Adrenal gland (tissue), 19 donors: ENCODE measurements at places on chromosomes 12 and 14. TPM values are rescaled to one million over a fixed set of nuclear protein-coding genes. Genes with fewer than 3 reads are reported as not detected.

DNA sequence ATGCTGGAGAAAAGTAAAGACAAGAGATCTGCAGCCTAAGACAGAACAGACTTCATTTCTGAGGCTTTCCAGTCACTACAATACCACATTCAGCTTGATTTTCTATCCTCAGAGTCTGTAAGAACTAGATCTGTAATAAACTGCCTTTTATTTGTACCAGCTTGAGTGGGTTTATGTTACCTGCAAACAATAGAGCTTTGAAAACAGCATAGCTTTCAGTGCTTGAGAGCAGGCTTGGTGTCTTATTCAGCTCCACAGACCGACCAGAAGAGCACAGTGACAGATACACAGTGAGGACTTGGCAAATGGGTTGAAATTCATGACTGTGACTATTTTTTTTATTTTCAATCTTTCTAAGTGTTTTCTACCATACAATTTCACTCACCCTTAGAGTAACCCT lies 207.8 kb upstream of the OTX2 start:
- no peak overlapping the region for H3K27ac ChIP-seq
- H3K27me3 ChIP-seq, result no peaks in the 10 kb centered on the region
- DNase-seq, result no peak
- H3K4me1 ChIP-seq, result no peaks in the 10 kb centered on the region

DNA sequence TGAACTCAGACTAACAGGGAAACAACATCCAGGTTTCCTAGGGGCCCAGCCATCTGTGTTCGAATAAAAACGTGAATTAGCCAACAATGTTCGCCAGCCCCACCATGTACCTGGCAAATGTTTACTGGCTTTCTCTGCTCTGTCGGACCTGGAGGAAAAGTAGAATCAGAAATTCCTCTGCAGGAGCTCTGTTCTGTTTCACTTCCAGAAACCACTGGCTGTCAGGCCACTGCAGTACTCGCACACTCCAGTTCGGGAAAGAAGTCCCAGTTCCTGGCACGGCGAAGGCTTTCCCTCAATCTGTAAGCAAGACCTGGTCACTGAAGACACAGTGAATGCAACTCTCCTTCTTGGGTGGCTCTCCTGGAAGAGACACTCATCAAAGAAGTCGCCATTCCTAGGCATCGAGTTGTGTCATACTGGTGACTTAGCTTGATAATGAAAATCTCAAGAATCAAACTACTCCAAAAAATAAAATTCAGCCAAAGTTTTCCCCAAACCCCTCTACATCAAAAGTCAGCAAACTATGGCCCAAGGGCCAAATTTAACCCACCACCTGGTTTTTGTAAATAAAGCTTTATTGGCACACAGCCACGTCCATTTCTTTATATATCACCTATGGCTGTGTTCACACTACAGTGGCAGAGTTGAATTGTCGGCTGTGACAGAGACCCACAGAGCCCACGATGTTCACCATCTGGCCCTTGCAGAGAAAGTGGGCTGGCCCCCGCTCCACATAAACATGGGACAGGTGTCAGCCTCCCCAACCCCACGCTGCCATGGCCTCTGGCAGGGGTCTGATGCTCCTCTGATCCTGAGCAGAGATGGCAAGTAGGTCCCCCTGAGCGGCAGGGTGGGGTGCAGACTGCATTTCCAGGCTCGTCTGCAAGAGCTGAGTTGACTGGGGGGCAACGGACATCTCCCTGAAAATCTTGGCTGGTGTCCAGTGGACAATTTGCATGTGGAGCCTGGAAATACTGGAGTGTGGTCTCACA lies 189.2 kb upstream of the DIO3 start:
- H3K36me3 ChIP-seq, result no peaks in the 10 kb centered on the region
- no peaks in the 10 kb centered on the region for H3K4me1 ChIP-seq
- no peak overlapping the region for H3K4me3 ChIP-seq
- no peak for DNase-seq

- H3K4me1 ChIP-seq, result no peaks in the 10 kb centered on the region
- no peak for DNase-seq
- H3K27me3 ChIP-seq, result no peaks in the 10 kb centered on the region
Observed at GRCh38 chr12:14322403-14322802, 43.1 kb upstream of the ATF7IP start.

GRCh38 chr14:89616852-89617341 lies 199.9 kb upstream of the FOXN3 start:
- H3K27me3 ChIP-seq, result no peaks in the 10 kb centered on the region
- no peak for DNase-seq
- peaks cover 42% of the 10 kb centered on the region for H3K4me1 ChIP-seq
- no peak overlapping the region for H3K4me3 ChIP-seq
- H3K27ac ChIP-seq, result no peak overlapping the region

DNA sequence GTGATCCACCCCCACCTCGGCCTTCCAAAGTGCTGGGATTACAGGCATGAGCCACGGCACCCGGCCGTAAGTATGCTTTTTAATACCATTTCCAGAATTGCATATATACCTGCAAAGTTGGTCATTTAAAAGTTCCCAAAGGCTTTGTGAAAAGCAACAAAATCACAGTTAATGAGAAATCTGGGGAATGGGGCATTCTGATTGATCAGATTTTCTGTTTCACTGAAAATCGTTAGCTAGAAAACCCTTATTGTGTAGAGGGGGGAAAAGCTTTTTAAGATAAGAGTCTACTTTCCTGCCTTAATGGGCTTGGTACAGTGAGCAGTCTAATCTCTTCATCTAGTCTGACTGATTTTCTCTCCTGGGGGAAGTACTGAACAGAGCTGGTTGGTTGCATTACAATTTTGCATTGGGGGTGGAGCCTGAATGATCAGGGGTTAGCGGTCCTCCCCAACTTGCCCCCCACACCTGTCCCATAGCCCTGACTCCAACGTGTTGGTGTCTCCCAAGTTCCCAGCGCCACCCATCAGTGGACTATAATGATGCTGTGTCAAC lies 23.8 kb downstream of the IL31 start:
- H3K27ac ChIP-seq, result no peak overlapping the region
- no peak for DNase-seq
- H3K36me3 ChIP-seq, result no peaks in the 10 kb centered on the region
- no peaks in the 10 kb centered on the region for H3K27me3 ChIP-seq

EIF2S3B gene
- 0.56 TPM for polyA plus RNA-seq

DNA sequence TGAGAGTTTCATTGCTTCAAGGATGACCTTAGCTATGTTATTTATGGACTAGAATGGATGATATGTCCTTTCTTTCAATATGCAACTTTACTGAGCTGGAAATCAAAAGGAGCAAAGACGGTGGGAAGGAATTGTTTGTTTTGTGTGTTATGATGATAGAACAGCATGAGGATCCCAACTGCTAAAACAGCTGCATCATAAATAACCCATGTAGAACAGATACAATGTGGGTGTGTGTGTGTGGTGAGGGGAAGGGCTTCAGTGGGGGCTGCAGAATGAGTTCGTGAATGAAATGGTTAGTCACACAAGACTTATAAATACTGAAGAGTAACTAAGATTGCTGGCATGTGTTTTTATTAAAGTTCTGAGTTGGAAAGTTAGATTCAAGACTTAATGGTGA lies 80.1 kb downstream of the DACT1 start:
- H3K36me3 ChIP-seq, result no peaks in the 10 kb centered on the region
- H3K4me3 ChIP-seq, result no peak overlapping the region
- no peak overlapping the region for H3K27ac ChIP-seq
- no peaks in the 10 kb centered on the region for H3K4me1 ChIP-seq
- no peak for DNase-seq
- H3K27me3 ChIP-seq, result no peaks in the 10 kb centered on the region

MYL2 gene
- polyA plus RNA-seq, result not detected

NGB gene
- 15.4 TPM for polyA plus RNA-seq

DNA sequence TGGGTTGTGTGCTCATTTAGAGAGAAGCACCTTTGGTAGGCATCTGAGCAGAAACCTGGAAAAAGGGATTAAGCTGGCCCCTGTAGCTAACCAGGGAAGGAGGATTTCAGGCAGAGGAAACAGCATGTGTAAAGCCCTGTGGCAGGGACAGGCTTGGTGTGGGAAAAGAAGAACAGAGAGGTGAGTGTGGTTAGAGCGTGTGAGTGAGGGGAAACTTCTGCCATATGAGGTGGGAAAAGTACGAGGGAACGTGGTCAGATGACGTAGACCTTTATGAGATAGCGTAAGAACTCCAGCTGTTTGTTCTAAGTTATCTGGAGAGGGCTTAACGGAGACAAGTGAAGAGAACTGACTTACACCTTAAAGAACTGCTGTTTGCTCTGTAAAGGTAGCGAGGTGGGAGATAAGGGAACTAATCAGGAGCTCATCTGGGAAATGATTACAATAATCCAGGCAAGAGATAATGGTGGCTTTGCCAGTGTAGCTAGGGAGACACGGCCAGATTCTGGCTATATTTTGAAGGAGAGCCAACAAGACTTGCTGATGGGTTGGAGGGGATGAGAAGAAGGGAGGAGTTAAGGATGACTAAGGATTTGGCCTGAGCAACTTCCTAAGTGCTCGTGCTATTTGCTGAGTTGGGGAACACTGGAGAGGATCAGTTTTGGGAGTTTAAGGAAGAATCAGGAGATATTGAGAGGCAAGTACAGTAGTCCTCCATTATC lies 234.0 kb downstream of the ETNK1 start:
- H3K36me3 ChIP-seq, result no peaks in the 10 kb centered on the region
- no peak for DNase-seq
- no peaks in the 10 kb centered on the region for H3K27me3 ChIP-seq
- no peaks in the 10 kb centered on the region for H3K4me1 ChIP-seq

- H3K27me3 ChIP-seq, result no peaks in the 10 kb centered on the region
- H3K4me3 ChIP-seq, result no peak overlapping the region
- no peak overlapping the region for H3K27ac ChIP-seq
- no peak for DNase-seq
- no peaks in the 10 kb centered on the region for H3K36me3 ChIP-seq
Observed at GRCh38 chr12:48037267-48037915, 33.1 kb upstream of the COL2A1 start.

GRCh38 chr12:23262670-23263069 lies 637.7 kb downstream of the ETNK1 start:
- no peak overlapping the region for H3K27ac ChIP-seq
- H3K4me3 ChIP-seq, result no peak overlapping the region
- no peak for DNase-seq
- H3K36me3 ChIP-seq, result no peaks in the 10 kb centered on the region

GRCh38 chr14:39102265-39102968 lies 618 bp downstream of the SEC23A start:
- no peaks in the 10 kb centered on the region for H3K27me3 ChIP-seq
- H3K4me1 ChIP-seq, result peaks cover 10% of the 10 kb centered on the region
- H3K36me3 ChIP-seq, result no peaks in the 10 kb centered on the region
- peak overlapping the region; percentile 96 for H3K27ac ChIP-seq
- no peak for DNase-seq

DNA sequence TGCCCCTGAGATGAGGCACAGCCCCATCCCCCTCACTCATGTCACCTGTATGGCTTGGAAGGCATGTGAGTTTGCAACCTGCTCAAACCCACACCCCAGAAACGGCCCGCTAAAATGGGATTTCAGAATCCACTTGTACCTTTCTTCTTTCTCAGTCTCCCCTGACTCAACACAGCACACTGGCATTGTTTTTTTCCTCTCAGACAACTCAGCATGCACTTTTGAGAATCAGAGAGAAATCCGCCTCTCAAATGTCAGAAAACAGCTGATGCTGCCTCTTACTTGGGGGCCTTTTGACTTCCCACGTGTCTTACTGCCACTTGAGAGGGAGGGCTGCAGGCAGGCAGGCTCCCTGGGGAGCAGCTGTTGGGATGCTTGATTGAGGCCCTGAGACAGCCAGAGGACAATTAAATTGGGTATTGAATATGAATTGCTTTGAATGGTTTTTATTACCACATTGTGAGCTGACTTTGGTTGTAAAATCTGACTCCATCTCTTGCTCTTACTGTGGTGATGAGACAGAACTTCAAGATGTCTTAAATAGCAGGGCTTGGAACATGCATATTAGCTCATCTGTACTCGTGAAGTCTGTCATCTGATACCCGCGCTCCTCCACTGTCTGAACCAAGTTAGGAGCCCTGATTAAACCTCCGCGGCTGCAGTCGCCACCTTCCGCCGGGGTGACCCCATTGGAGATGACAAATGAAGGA lies 96.6 kb downstream of the APAF1 start:
- no peak for DNase-seq
- H3K4me1 ChIP-seq, result no peaks in the 10 kb centered on the region
- H3K27me3 ChIP-seq, result no peaks in the 10 kb centered on the region
- no peak overlapping the region for H3K4me3 ChIP-seq

SMIM10L1 gene
- 35.4 TPM for polyA plus RNA-seq

GRCh38 chr12:2879853-2880252 lies 2.8 kb downstream of the RHNO1 start:
- H3K4me3 ChIP-seq, result no peak overlapping the region
- DNase-seq, result no peak
- H3K4me1 ChIP-seq, result peaks cover 14% of the 10 kb centered on the region
- peaks cover 8% of the 10 kb centered on the region for H3K36me3 ChIP-seq
- no peak overlapping the region for H3K27ac ChIP-seq

TMEM120B gene
- 7.7 TPM for polyA plus RNA-seq

DNA sequence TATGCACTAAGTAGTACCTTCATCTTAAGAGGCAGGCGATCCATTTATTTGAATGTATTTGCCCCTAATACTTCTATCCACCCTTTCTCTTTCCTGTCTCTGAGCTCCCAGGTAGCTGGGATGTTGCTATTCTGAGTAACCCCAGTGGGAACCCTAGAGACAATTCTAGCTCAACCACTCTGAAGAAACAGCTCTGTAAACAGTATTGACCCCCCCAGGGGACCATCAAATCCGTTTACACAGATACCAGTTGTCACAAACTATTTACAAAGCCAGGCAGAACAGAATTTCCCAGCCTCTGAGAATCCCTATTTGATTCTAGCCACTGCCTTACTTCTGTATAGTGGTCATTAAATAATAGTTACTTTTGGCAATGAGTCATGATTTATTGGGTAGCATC lies 64.9 kb downstream of the MIPOL1 start:
- H3K27ac ChIP-seq, result no peak overlapping the region
- no peaks in the 10 kb centered on the region for H3K36me3 ChIP-seq

- H3K27ac ChIP-seq, result no peak overlapping the region
- H3K4me3 ChIP-seq, result no peak overlapping the region
- H3K4me1 ChIP-seq, result no peaks in the 10 kb centered on the region
- H3K27me3 ChIP-seq, result no peaks in the 10 kb centered on the region
- H3K36me3 ChIP-seq, result no peaks in the 10 kb centered on the region
Observed at GRCh38 chr14:92203116-92203515, 81.3 kb downstream of the CPSF2 start.

P2RX7 gene
- 10.5 TPM for polyA plus RNA-seq

OTX2 gene
- polyA plus RNA-seq, result not detected

DNA sequence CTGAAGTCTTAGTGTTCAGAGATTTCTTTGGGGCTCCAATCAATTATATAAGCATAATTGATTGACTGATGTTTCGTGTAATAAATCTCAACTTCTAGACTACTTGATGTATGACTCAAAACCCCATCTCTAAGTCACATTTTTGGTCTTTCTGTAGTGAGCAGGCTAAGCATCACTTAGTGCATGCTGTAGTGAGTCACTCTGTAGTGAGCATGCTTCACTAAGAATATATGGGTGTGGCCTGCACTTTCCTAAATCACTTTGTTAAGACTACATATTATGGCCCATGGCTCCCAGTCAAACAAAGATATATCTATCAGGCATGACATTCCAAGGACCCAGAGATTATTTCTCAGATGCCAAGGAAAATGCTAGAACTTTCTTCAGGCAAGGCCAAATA lies 909.4 kb upstream of the LRFN5 start:
- no peak overlapping the region for H3K27ac ChIP-seq
- H3K4me1 ChIP-seq, result no peaks in the 10 kb centered on the region
- no peak for DNase-seq
- no peaks in the 10 kb centered on the region for H3K36me3 ChIP-seq
- no peak overlapping the region for H3K4me3 ChIP-seq

- peak overlapping the region; percentile 10 for H3K27ac ChIP-seq
- H3K27me3 ChIP-seq, result no peaks in the 10 kb centered on the region
- no peaks in the 10 kb centered on the region for H3K36me3 ChIP-seq
- no peak overlapping the region for H3K4me3 ChIP-seq
Observed at GRCh38 chr12:18383203-18383602, 121.9 kb downstream of the PIK3C2G start.
